Activated T-helper 9 cell treated with anti-CD3 and anti-CD28 coated beads, Interleukin-2, amount 50 U/mL, for 16 hours (primary cell): ENCODE measurements at places on chromosomes 1 and 21.

GRCh38 chr1:182080040-182080439, 18.5 kb upstream of the ZNF648 start:
- no peak for DNase-seq

GRCh38 chr1:49293016-49293415, 516.3 kb upstream of the BEND5 start:
- DNase-seq = no peak

- no peak for DNase-seq
Measured at GRCh38 chr1:46807046-46807972, 8.5 kb downstream of the CYP4B1 start.

GRCh38 chr1:53343831-53344668, 16.2 kb upstream of the LRP8 start:
- no peak for DNase-seq
